ENCODE measurements at places on chromosomes 7 and 10.

GRCh38 chr7:20713792-20714191 is 72.9 kb downstream of the SP8 start:
- no peaks in the 10 kb centered on the region for H3K27me3 ChIP-seq
- no peaks in the 10 kb centered on the region for H3K36me3 ChIP-seq
- H3K4me1 ChIP-seq, result no peaks in the 10 kb centered on the region

DNA sequence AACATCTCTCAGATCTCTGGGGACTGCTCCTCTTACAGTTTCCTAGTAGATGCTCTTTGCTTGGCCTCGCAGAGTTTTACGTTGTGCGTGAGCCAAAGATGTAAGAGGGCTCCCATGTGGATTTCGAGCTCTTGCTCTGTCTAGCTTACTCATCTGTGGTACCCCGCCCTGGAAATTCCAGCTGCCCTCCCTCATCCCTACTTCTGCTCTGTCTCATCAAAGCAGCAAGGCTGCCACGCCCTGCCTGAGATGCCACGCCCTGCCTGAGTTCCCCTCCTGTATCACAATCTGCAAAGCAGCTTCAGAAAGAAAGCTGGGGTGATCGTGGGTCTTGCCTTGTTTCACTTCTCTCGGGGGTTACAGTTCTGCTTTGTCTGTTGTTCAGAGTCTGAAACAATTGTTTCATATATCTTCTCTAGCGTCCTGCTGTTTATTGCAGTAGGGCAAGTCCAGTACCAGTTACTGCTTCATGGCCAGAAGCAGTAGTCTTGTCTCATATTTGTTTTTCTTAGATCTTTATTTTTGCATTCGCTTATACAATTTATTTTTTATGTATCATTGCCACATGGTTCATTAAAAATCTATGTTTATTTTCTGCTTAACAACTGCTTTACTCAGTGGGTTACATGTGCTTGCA is 36.1 kb upstream of the CCNY start:
- H3K27me3 ChIP-seq, result peaks cover 18% of the 10 kb centered on the region
- H3K27ac ChIP-seq, result no peak overlapping the region
- peak overlapping the region; percentile 34 for H3K4me3 ChIP-seq
- peaks cover 7% of the 10 kb centered on the region for H3K4me1 ChIP-seq
- H3K36me3 ChIP-seq, result no peaks in the 10 kb centered on the region

- no peak for DNase-seq
- H3K27ac ChIP-seq, result no peak overlapping the region
- H3K4me1 ChIP-seq, result no peaks in the 10 kb centered on the region
- no peaks in the 10 kb centered on the region for H3K27me3 ChIP-seq
Measured at GRCh38 chr7:140754506-140754905, 58.0 kb downstream of the NDUFB2 start.

DNA sequence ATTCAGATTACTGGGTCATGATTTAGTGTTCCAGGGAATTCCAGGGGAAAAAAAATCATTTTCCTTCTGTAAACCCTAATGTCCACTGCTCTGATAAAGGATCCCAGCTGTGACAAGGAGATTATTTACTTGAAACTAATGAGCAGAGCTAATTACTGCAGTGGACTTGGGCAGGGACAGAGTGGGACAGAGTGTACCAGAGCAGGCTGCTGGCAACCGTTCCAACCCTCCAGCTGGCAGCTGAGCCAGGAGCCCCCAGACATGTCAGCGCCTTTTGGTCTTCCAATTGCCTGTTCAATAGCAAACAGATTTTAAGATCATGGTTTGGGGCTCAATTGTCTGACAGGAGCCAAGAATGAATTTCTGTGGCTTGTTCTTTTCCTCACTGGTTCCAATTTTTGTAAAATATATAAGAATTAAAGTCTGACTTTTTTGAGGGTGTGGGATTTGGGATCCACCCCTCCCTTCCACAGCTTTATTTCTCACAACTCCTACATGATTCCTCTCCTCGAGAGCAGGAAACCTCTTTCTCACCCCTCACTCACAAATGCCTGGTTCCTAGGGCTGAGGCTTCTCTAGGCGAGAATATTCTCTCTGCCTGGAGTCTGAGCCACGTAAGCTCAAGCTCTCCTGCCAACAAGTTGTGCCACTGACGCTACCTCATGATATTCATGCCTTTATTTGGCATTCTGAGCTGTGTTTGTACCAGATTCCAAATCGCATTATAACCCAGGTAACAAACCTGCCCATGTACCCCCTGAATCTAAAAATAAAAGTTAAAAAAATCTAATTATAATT is 20.6 kb upstream of the FAM180A start:
- H3K4me3 ChIP-seq, result no peak overlapping the region
- no peak overlapping the region for H3K27ac ChIP-seq
- H3K36me3 ChIP-seq, result no peaks in the 10 kb centered on the region
- no peak for DNase-seq
- no peaks in the 10 kb centered on the region for H3K4me1 ChIP-seq

DNA sequence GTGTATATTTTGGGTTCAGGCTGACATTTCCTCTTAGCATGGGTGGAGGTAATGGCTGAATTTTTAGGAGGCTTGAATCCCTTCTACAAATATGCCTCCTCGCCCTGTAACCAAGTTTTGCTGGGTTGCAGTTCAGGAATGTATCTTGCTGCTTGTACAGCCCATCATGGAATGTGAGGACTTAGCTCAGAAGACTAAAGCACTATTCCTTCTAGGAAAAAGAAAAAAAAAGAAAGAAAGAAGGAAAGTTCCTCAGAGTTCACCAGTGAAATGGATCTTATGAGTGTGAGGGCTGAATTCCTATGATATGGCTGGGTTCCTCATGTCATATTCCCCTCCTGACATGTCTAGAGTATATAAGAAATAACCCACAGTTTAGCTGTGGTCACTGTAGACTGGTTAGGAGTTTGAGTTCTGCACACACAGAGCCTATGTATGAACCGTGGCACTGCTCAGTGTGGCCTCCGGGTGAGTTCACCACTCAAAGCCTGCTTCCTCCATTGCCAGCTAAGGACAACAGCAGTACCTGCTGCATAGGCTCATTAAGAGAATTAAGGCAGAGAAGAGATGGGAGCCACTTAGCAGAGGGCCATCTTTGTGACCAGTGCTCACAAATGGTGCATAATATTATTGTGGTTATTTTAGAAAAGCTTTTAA is 114.0 kb downstream of the TACC2 start:
- DNase-seq, result no peak
- H3K27ac ChIP-seq, result no peak overlapping the region
- H3K4me3 ChIP-seq, result no peak overlapping the region
- no peaks in the 10 kb centered on the region for H3K4me1 ChIP-seq
- H3K27me3 ChIP-seq, result no peaks in the 10 kb centered on the region
- H3K36me3 ChIP-seq, result no peaks in the 10 kb centered on the region

GRCh38 chr10:113555245-113555644 is 2.4 kb downstream of the HABP2 start:
- peaks cover 44% of the 10 kb centered on the region for H3K27me3 ChIP-seq
- no peak overlapping the region for H3K4me3 ChIP-seq
- no peaks in the 10 kb centered on the region for H3K4me1 ChIP-seq
- no peak for DNase-seq
- H3K36me3 ChIP-seq, result no peaks in the 10 kb centered on the region
- no peak overlapping the region for H3K27ac ChIP-seq

DNA sequence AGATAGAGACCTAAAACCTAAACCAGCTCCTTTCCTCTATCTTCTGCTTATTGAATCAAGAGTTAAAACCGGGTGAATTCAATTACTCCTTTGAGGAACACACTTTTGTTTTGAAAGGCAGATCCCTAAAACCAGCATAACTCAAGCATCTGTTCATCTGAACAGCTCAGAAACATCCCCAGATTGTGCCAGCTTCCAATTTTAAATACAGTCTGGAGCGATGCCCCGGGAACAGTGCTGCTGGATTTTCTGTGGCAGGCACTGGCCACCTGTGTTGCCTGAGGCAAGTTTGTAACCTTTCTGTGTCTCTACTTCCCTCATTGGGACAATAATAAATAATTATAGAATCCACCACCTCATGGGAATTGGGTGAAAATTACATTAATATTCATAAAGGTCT is 281.4 kb upstream of the NFE2L3 start:
- peaks cover 63% of the 10 kb centered on the region for H3K27me3 ChIP-seq
- no peaks in the 10 kb centered on the region for H3K36me3 ChIP-seq
- H3K4me3 ChIP-seq, result no peak overlapping the region

DNA sequence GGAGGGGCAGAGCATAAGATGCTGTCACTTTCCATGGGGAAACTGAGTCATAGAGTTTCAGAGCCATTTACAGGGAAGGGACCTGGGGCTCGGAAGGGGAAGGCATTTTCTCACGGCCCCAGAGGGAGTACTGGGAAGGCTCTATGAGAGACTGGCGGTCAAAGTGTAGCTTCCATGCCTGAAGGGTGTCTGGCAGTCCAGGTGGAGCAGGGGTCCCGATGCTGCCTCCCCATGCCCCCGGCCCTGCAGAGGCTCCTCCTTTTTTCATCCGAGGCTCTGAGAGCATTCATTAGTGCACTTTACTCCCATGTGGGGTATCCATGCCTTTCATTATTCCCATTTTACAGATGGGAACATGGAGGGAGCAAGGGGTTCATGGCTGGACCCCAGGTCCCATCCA is 27.9 kb upstream of the PCBD1 start:
- H3K36me3 ChIP-seq, result peaks cover 2% of the 10 kb centered on the region
- H3K27me3 ChIP-seq, result peaks cover 29% of the 10 kb centered on the region
- H3K27ac ChIP-seq, result no peak overlapping the region
- no peak for DNase-seq
- no peaks in the 10 kb centered on the region for H3K4me1 ChIP-seq

DNA sequence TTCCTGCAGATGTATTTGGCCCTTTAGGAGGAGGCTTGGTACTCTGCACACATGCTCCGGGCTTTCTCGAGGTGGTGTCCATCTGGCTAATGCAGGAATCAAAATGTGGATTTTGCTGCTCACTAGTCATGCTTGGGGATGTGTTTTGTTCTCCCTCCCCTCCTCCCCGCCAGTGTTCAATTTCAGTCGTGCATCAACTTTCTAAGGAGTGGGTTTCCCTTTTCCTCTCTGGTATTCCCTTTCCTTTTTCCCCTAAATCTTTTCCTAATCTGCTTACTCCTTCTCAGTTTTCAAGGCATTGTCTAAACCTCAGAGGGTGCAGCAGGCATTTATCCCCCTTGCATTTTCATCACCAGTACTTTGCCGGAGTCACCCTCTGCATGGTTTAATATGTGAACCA is 201.8 kb downstream of the CCDC3 start:
- H3K27me3 ChIP-seq, result no peaks in the 10 kb centered on the region
- no peaks in the 10 kb centered on the region for H3K4me1 ChIP-seq
- peaks cover 45% of the 10 kb centered on the region for H3K36me3 ChIP-seq
- DNase-seq, result no peak

DNA sequence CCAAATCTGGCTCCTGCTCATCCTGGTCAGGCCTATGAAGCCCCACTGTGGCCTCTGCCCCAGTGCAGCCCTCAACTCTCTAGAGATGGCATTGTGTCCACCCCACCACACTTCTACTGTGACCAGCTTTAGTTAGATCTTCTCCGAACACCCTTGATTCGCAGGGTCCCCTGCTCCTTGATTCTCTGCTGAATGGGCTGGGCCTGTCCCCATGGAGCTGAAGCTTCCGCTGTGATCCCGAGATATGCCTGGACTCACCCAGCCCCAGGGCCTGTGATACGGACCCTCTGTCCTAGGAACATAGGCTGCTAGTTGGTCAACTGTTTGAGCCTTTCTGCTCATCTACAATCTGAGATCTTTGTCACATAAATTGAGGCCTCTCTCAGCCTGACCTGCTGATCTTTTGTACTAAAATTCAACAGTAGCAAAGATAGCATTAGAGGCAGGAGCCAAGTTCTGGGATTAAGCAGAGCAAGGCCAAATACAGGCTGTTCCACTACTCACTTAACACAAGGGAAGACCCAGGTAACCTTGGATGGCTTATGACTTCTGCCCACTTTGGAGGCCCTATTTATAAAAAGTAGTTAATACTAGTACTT is 6.5 kb upstream of the PPIF start:
- H3K27me3 ChIP-seq, result no peaks in the 10 kb centered on the region
- DNase-seq, result no peak
- no peaks in the 10 kb centered on the region for H3K36me3 ChIP-seq
- no peak overlapping the region for H3K4me3 ChIP-seq
- peaks cover 4% of the 10 kb centered on the region for H3K4me1 ChIP-seq
- H3K27ac ChIP-seq, result no peak overlapping the region

DNA sequence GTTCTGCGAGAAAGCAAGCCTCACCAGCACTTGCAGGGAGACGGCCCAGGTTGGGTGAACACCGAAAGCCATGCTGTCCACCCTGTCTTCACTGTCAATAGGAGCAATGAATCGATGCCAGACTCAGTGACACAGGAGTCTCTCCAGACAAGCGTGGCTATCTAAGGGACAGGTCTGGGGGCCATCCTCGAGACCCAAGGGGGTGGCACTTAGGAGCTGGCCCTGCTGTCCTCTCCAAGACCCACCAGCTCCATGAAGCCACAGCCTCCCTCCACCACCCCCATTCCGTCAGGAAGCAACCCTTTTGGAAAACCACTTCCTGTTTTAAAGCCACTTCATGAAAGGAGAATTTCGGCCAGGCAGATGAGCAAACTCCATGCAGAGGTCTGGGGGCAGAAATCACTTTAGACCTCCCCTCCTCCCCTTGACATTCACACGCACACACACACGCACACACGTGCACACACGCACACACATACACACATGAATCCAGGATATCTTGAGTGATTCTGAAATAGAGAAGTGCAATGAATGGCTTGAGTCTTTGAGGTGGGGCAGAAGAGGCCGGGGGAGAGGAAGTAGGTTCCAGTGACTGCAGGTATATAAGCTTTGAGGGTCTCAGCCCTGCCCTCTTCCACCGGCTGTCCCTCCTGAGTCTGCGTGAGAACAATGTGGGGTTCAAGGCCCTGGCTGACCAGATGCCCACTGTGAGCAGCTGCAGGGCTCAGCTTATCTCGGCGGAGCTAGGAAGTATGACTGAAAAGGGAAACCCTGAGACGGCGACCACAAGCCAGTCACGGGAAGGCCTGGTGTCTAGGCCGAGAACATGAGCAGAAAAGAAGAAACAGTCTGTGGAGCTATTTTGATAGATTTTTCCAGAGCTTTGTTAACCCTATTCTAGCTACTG is 25.0 kb downstream of the RGS10 start:
- peaks cover 34% of the 10 kb centered on the region for H3K4me1 ChIP-seq
- peak overlapping the region; percentile 64 for H3K4me3 ChIP-seq
- no peaks in the 10 kb centered on the region for H3K27me3 ChIP-seq

DNA sequence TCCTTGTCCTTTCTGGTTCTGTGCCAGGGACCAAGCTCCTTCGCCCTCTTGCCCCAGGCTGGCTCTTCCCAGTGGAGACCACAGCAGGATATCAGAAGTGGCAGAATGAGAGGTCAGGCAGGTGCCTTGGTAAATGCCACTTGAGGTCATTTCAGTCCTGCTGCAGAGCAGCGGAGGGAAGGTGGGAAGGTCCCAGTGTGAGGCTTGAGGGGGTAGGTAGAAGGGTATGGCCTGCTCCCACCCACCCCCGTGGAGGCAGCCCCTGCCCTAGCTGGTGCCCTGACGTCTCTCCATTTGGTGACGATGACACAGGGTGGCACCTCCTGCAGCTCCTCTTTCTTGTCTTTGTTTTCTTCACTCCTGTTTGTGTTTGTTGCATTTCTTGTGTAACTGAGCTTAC is 538.8 kb downstream of the TCERG1L start:
- H3K27ac ChIP-seq, result no peak overlapping the region
- H3K36me3 ChIP-seq, result peaks cover 4% of the 10 kb centered on the region
- peaks cover 3% of the 10 kb centered on the region for H3K27me3 ChIP-seq
- no peaks in the 10 kb centered on the region for H3K4me1 ChIP-seq
- no peak overlapping the region for H3K4me3 ChIP-seq
- DNase-seq, result no peak

- H3K4me3 ChIP-seq, result no peak overlapping the region
- no peak for DNase-seq
- no peaks in the 10 kb centered on the region for H3K27me3 ChIP-seq
- no peak overlapping the region for H3K27ac ChIP-seq
- H3K36me3 ChIP-seq, result no peaks in the 10 kb centered on the region
Measured at GRCh38 chr10:116109481-116109880, 163.5 kb downstream of the GFRA1 start.

GRCh38 chr7:375321-375831 is 85.4 kb downstream of the FOXL3 start:
- no peaks in the 10 kb centered on the region for H3K36me3 ChIP-seq
- no peak for DNase-seq
- H3K4me3 ChIP-seq, result no peak overlapping the region
- H3K27me3 ChIP-seq, result peaks cover 14% of the 10 kb centered on the region
- H3K27ac ChIP-seq, result no peak overlapping the region
